ENCODE measurements at places on chromosomes 6 and 20. TPM values are rescaled to one million over a fixed set of nuclear protein-coding genes. Genes with fewer than 3 reads are reported as not detected.

Gene SOBP
- 10.3 TPM for total RNA-seq

Gene PLA2G7
- 0.56 TPM for total RNA-seq

Gene SLC22A16
- total RNA-seq: not detected

Gene MUC22
- total RNA-seq: not detected

Gene POM121L2
- not detected for total RNA-seq

Gene SYCP2L
- 0.63 TPM for total RNA-seq

Gene DEF6
- total RNA-seq: 7.6 TPM

- no peak for DNase-seq
Observed at GRCh38 chr6:115001731-115002350, 659.0 kb upstream of the HS3ST5 start.

DNA sequence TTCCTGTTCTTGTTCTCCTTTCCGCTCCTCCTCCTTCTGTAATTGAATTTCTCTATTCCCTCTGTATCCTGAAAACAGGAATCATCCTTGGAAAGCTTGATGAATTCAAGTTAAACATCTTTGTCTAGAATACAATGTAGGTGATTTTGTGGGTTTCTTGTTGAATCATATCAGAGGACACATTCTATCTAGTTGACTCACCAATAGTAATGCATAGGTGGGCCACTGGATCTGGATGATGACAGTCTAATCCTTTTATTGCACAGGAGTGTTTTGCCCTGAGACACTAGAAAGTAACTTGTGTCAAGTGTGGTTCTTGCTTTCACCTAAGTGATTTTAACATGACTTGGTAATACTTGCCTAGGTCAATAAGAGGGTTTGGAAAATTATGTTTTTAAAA, 164.3 kb downstream of the RFPL4B start:
- DNase-seq: no peak

DNA sequence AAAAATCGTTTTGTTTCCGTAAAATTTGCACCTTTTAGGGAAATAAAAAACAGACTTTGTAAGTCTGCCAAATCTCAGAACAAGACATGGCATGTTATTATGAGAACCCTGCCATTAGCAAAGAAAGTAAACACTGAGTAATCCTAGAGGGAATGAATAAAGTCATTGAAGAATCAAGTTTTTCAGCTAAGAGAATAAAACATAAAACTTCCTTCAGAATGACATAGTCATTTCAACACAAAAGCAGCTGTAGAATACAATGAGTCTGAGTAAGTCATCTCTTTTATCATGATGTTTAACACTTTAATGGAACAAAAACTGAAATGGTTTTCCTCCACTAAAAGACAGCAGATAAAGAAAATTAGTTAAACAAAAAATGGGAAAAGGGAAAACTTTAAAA, 10.3 kb upstream of the DST start:
- no peak for DNase-seq

DNA sequence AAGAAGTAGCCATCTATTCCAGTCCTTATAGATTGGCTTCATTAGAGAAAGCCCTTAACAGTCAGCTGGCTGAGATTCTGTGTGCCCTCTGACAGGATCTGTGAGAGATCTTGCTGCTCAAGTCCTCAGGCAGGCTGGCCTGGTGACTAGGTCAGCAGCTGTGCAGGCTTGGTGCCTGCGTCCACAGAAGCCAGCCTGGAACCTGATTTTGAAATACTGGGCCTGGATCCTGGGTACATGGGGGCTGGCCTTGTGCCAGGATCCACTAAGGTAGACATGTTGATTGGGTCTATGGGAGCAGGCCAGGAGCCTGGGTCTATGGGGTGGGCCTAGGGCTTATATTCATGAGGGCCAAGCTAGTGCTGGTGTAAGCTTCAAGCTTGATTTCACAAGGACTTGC, 381.8 kb upstream of the MARCKS start:
- no peak for DNase-seq

- DNase-seq: no peak
Observed at GRCh38 chr6:76671751-76672150, 599.3 kb upstream of the IMPG1 start.

- DNase-seq: no peak
Observed at GRCh38 chr6:82893889-82894652, 171.6 kb downstream of the UBE3D start.

- DNase-seq: no peak
Observed at GRCh38 chr6:37092923-37093727, 76.8 kb upstream of the PIM1 start.

- no peak for DNase-seq
Observed at GRCh38 chr20:61512475-61512874, 260.4 kb downstream of the CDH4 start.

All from thoracic aorta (tissue), 2 donors.